WTC11 (cell line): ENCODE measurements at places on chromosomes 7 and 10.

DNA sequence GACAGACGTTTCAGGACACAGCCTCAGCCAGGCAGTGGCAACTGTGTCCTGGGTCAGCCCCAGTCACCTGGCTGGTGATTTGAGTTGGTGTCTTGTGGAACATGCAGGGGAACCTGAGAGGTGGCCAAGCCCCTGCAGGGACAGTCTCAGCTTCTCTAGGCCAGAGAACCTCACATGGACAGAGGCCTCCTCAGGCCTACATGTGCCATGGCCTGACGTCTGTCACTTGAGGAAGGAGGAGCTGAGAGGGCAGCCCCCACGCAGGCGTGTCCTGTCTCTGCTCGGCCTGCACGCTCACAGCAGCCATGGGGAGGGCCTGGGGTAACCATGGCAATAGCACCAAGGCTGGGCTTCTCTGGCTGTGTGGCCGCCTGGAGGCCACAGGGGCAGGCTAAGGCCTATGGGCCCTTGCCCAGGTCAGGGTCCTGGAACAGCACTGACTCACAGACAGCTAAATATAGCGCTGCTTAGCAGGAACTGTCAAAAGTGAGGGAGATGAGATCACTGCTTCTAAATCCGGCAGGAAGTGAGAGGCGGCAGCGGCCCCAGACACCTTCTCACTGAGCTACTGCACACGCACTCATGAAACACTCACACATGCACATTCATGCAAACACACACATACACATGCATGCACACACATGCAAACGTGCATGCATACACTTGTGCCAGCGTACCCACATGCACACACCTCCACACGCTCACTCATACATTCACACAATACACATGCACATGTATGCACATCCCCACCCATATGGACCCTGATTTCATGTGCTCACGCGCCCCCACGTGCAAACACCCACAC, 57.0 kb downstream of the YKT6 start:
- no peak for DNase-seq

DNA sequence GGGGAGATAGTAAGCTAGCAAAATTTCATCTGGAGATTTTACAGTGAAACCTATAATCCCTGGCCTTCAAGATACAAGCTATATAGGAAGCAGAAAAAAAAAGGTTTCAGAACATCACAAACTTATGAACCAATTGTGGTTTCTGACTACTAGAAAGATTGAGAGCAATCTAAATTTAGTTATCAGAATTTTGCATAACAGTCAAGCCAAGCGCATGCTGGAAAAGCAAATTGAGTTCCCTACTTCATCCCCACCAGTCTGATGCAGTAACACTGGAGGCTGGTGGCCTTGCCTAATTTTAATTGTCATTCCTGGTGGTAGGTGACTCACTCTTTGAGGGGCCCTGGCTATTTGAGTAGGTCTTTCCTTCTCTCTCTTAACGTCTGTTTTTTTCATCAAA, 46.3 kb upstream of the ELMO1 start:
- no peak for DNase-seq

DNA sequence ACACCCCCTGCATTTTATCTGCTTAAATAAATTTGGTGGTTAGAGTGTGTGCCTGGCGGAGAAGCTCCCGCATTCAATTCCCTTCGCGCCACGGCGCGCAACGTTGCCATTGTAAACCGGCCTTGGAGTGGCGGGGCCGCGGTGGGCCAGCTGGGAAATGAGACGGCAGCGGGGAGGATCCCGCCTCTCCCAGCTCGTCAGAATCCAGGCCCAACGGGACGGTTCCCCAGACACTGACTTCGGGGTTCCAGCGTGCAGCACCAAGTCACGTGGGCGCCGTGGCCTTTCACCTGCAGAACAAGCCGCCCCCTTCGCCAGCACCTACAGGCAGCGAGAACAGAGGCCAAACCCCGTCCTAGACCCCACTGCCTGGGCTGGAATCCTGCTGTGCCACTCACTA, 103.4 kb downstream of the GRID1 start:
- no peak for DNase-seq

GRCh38 chr7:159211540-159212182, 67.0 kb upstream of the VIPR2 start:
- DNase-seq = no peak

- no peak for DNase-seq
These were observed 366.0 kb upstream of the SHH start for GRCh38 chr7:156178214-156178613.

DNA sequence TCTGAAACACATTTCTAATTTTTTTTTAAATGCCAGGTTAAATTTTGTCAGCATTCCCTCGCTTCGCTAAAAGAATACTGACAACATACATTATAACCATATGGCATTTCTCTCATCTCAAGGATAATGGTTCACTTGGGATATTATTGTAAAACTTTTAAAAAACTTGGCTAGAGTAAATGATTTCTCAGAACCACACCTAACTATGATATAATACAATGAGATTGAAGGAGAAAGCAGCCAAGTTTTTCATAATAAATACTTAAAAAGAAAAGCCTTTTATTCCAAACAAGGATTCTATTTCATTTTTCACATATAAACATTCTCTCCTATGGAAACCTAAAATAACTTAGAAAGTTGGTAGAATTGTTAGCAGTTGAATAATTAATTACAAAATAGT, 413.9 kb downstream of the HGF start:
- DNase-seq = no peak

- no peak for DNase-seq
These were observed 8.6 kb downstream of the KCNH2 start for GRCh38 chr7:150969475-150969874.

DNA sequence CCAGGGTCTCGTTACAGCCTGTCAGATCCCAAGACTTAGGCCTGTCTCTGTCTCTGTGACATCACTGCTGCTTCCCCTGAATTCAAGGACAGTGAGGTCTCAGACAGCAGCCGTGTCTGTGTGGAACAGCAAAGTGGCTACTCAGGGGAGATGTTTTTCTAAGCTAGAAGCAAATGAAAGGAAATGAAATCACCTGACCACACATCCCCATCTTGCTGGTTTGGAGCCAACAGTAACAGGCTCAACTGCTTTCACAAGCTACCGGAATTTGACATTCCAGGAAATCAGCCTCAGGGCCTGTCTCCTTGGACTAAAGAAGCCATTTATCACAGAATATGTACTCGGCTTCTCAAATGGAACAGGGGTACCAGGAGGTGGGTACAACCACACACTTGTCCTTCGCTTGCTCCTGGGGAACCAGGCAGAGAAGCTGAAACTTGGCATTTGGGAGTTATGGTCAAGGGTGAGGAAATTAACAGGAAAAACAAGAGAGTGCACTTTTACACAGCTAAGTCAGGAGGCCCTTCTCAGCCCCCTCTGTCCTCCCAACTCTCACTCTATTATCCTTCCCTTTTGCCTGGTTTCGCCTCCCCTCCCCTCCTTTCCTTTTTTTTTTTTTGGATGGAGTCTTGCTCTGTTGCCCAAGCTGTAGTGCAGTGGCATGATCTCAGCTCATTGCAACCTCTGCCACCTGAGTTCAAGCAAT, 73.2 kb downstream of the SPDYE5 start:
- no peak for DNase-seq

- peak; percentile 99 for DNase-seq
These were observed 685 bp downstream of the LUC7L2 start for GRCh38 chr7:139360210-139360947.
